ENCODE measurements at places on chromosomes 2 and 18. TPM values are rescaled to one million over a fixed set of nuclear protein-coding genes. Genes with fewer than 3 reads are reported as not detected.

GRCh38 chr2:158497486-158497885 is 40.7 kb downstream of the PKP4 start:
- no peak for DNase-seq

GRCh38 chr2:229376866-229377265 is 105.8 kb upstream of the PID1 start:
- no peak for DNase-seq

- no peak for DNase-seq
Measured at GRCh38 chr2:24214880-24215279, 40.0 kb downstream of the FAM228A start.

- no peak for DNase-seq
Measured at GRCh38 chr2:134314202-134314601, 60.3 kb downstream of the MGAT5 start.

The GAL3ST2 gene
- total RNA-seq, result not detected

Measured in breast epithelium (tissue), 4 donors.